ENCODE measurements at places on chromosomes 1 and 21.

- DNase-seq = no peak
Measured at GRCh38 chr1:45887156-45887842, 83.9 kb downstream of the MAST2 start.

- DNase-seq = no peak
Measured at GRCh38 chr21:17391811-17392340, 121.0 kb upstream of the CXADR start.

DNA sequence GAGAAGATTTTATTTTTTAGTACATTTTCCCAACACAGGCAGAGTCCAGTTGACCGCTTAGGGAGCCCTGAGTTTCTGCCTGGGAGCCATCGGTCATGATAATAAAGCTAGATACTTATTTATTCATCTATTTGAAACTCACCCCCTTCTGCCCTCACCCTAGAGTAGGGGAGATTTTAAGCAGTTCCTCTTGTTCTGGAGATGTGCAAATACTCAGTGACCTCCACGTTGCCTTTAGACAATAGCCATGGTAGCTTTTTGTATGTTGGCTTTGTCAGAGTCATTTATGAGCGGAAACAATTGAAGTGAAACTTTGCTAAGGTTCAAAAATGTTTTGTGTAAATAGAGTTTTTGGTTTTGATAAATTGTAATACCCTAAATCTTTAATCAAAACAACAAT, 45.7 kb upstream of the PLPPR4 start:
- DNase-seq = no peak

GRCh38 chr1:39085174-39085573, 59.0 kb downstream of the NDUFS5 start:
- DNase-seq = no peak

- DNase-seq = no peak
Measured at GRCh38 chr21:34009193-34009592, 64.2 kb upstream of the MRPS6 start.

DNA sequence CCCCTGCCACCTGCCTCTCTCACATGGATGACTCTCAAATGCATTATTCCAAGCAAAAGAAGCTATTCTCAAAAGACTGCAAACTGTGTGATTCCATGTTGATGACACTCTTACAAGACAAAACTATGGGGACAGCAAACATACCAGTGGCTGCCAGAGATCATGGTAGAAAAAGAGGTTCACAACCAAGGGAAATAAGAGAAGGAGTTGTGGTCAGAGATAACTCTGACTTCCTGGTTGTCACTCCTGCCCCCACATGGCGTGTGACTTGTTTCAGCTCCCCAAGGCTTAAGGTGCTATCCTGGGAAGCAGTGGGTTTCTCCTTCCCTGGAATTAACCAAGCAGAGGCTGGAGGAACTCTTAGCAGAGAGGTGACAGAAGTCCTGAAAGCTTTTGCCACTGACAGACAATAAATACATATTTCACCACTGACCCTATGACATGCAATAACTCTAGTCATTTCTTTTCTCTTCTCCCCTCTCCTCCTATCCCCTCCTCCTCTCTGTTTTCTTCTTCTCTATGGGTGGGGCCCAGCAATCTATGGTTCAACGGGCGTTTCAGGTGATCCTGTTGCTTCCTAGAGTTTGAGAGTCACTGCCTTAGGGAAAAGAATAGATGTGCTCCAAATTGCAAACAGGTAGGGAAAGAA, 185.1 kb downstream of the FCRL5 start:
- DNase-seq = no peak

DNA sequence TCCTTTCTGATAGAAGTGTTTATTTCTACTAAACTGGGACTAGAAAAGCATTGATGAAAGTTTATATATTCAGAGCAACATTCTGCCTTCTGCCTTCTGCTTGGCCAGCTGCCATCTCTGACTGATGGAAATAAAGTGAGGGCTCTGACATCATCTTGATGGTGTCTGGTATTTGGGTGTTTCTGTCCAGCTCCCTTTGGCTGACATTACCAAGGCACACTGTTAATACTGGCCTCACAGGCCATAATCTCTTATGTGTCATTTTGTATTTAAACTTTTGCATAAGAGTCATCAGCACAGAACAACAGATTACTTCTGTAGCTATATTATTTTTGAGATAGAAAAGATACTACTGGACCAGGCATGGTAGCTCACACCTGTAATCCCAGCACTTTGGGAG, 216.9 kb downstream of the RYR2 start:
- DNase-seq = no peak

DNA sequence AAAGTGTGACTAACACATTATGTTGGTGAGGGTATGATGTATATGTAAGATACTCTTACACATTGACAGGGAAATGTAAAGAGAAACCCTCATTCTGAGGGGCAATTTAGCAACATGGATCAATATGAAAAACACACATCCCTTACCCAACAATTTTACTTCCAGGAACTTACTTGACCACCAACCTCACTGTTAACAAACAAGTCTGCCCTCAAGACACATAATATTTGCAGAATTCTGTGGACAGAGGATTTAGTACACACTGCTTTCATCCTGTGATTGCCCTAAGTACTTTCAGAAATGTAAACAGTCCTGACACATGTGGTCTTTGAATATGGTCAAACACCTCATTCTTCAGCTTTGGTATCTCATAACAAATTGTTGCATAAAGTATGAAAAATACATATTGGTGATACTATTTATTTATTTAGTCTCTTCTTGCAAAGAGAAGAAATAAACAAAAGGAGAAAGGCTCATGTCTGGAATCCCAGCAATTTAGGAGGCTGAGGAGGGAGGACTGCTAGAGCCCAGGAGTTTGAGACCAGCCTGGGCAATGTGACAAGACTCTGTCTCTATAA, 6.9 kb downstream of the USP48 start:
- no peak for DNase-seq

- DNase-seq = no peak
Measured at GRCh38 chr1:173354937-173355280, 122.2 kb upstream of the PRDX6 start.

DNA sequence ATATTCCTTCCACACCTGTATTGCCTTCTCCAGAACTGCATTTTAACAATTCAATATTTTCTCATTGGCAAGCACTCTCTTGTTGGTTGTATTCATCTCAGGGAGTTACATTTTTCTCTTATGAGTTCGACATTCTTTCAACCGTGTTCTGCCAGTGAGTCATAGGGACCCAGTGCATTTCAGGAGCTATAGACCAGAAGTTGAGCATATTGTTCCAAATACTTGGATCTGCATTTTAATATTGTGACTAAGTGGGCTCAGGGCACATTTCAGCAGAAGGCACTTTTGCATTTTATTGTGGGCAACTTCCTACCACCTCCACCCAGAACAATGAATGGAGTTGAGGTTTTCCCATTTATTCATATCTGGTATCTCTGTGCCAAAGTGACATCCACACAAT, 132.8 kb downstream of the TNFSF18 start:
- DNase-seq = no peak

GRCh38 chr1:33790577-33790976, 73.3 kb upstream of the HMGB4 start:
- no peak for DNase-seq

- no peak for DNase-seq
Measured at GRCh38 chr1:243320224-243320623, 64.4 kb downstream of the SDCCAG8 start.

- DNase-seq = no peak
Measured at GRCh38 chr1:54325703-54326461, 80.3 kb downstream of the SSBP3 start.

- DNase-seq = no peak
Measured at GRCh38 chr1:200861937-200862647, 10.7 kb upstream of the GPR25 start.

GRCh38 chr1:35544976-35545375, 12.2 kb downstream of the KIAA0319L start:
- no peak for DNase-seq

GRCh38 chr1:219119839-219120238, 53.8 kb upstream of the LYPLAL1 start:
- no peak for DNase-seq

GRCh38 chr1:26739329-26739914, 43.6 kb downstream of the ARID1A start:
- no peak for DNase-seq

- no peak for DNase-seq
Measured at GRCh38 chr1:93739472-93739871, 57.8 kb upstream of the BCAR3 start.

DNA sequence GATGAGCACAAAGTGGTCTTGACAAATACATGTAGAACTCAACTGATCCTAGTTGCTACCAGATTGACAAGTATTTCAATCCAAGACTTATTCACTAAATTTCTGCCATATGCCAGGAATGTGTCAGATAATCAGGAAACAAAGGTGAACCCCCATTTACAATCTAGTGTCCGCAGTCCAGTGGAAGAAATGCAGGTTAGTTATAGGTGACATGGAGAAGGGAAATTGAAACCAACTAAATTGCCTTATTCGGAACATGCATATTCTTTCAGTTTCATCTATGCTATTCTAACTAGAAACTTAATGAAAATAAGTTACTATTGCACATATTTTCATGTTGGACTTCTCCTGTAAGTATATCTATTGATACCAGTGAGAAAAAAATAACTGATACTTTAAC, 209.4 kb downstream of the COL24A1 start:
- DNase-seq = no peak

GRCh38 chr1:47751996-47752451, 245.2 kb downstream of the TRABD2B start:
- DNase-seq = no peak

GRCh38 chr1:76066394-76066793, 8.2 kb upstream of the ST6GALNAC3 start:
- DNase-seq = no peak

- DNase-seq = peak; percentile 17
Measured at GRCh38 chr21:46457801-46458314, 833 bp upstream of the DIP2A start.

GRCh38 chr1:31785947-31786290, 21.8 kb upstream of the ADGRB2 start:
- no peak for DNase-seq

DNA sequence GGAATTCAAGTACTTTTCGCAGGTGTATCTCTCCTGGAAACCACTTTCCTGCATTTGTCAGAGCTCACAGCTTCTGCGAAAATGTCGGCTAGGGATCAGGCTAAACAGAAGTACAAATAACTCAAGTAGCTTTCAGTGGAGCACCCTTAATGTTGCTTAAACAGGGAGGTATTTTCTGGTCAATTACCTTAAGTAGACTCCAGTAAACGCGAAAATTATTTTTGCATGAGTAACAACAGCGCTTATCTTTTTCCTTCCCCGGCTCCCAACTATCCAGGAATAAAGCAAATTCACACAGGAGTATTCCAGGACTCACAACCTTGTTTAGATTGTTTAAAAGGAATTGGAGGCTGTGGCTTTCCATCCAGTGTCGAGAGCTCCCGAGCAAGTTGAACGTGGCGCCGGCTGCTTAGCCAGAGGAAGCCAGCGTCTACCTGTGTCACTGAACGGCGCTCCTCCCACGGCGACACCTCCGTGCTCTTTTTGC, 7.3 kb upstream of the SIM2 start:
- DNase-seq = no peak

GRCh38 chr1:210143465-210144062, 89.0 kb upstream of the SERTAD4 start:
- peak; percentile 49 for DNase-seq

DNA sequence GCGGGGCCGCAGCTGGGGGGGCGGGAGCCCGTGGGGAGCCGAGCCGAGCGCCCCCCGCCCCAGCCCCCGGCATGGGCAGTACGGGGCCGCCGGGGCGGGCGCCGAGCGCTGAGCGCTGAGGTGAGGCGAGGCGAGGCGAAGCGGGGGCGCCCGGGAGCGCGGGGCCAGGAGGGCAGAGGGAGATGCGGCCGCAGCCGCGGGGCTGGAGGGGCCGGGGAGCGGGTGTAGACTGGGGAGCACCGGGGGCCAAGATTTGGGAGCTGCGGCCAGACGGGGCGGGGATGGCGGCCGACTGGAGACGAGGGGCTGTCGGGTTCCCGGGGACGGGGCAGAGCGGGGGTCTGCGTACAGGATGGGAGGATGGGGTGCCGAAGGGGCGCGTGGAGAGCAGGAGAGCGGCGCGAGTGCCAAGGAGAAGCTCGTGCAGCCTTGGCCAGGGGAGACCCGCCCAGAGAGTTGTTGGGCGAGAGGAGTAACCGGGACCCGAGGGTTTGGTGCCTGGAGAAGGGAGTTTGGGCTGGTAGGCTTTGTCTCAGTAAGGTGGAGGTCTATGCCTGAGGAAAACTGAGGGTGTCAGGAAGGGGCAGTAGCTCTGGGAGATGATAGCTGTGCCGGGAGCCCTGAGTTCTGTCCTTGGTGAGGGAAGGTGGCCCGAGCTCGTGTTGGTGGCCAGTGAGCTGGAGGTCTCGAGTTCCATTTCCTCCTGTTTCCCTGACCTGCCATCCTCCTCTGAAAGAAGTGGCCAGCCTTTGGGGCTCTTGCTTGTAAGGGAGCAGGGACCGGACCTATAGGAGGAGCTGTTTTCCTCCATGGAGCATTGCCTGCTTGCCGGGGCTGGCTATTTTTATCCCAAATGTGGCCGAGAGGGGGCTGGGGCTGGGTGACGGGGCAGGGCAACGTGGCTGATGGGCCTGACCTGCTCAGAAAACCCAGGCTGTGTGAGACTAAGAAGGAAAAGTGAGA, 539 bp downstream of the ATP8B2 start:
- DNase-seq = peak; percentile 49

DNA sequence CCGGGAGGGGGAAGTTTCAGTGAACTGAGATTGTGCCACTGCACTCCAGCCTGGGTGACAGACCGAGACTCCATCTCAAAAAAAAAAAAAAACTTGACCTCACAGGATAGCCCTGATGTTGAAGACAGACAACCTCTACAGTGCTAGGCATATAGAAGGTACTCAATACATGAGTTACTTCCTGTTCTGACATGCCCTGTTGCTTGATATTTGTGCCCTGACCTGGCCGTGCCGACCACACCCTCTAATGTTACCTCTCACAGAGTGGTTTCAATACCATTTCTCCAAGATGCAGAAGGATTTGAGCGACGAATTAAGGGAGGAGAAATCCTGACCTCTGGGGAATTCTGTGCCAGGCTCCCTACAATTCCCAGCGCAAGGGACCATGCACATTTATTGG, 5.2 kb downstream of the PTAFR start:
- DNase-seq = no peak

DNA sequence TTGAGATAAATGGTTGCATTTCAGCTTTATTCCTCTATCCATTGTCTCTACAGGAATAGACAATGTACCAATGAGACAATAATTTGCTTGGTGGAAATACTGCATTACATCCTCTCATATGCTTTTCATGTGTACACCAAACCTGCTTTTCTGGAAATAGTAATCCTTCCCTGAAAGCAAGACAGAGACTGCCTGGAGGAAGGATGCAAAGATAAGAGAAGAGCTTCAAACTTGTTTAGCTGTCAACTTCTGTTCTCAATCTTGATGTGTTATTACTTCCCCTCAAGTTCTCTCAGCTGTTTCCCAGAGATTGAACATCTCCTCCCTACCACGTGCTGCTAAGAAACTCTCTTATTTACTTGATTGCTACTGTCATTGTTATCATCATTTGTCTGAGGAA, 1125.4 kb upstream of the TMPRSS15 start:
- no peak for DNase-seq

DNA sequence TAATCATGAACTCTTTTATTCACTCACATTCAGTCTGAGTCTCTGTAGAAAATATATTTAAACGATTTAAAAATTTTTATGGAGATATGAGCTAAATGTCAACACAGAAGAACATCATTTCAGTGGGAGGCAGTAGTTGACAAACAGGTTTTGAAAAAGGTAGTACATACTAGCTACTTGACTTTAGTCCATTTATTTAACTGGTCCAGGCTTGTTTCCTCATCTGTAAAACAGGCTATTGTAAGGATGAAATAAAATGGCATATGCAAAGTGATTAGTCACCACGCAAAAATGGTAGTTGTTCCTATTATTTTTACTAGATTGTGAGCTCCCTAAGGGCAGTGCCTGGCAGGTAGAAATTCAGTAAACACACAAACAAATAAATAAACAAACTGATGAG, 75.2 kb downstream of the NTPCR start:
- no peak for DNase-seq

Data from stimulated activated CD4-positive, alpha-beta T cell treated with anti-CD3 and anti-CD28 coated beads, Interleukin-12 subunit alpha, Interleukin-12 subunit beta, amount 100 ng/mL, for 48 hours (primary cell).